ENCODE measurements at places on chromosomes 5 and 9.

- no peak for DNase-seq
Measured at GRCh38 chr5:115342590-115343377, 46.3 kb upstream of the CCDC112 start.

GRCh38 chr5:137997726-137998213 is 35.1 kb downstream of the FAM13B start:
- no peak for DNase-seq

DNA sequence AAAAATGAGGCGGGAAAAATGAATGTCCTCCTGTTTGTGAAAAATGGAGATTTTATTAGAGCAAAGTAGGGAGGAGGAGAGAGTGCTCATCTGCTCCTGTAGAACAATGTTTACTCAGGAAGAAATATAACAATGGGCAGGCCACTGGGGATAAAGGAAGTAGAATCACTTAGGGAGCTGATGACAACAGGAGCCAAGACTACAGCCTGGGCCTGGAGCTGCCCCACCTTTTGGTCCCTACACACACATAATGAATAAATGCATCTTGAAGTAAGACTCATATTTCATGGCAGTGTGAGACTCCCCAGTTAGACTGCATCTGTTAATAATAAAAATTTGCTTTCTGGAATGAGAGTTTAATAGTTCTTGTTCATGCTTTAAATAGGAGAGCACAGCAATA is 1939.8 kb downstream of the EFNA5 start:
- DNase-seq, result no peak

DNA sequence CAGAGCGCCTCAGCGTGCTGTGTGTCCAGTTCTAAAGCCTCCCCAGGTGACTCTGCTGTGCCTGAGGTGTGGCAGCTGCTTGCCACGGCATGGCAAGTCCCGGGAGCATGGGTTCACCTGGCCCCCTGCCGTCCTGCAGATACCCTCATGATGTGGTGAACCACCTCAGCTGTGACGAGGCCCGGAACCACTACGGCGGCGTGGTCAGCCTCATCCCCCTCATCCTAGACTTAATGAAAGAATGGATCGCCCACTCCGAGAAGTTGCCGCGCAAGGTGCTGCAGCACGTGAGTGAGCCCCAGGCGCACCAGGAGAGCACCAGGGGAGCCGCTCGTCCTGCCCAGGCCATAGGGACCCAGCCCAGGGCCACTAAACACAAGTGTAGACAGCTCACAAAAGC is 9.5 kb downstream of the SPACA9 start:
- DNase-seq, result no peak

GRCh38 chr9:107991581-107991980 is 502.0 kb upstream of the KLF4 start:
- no peak for DNase-seq

GRCh38 chr5:179112469-179113142 is 52.4 kb downstream of the ZNF354C start:
- no peak for DNase-seq

- no peak for DNase-seq
Measured at GRCh38 chr9:74942801-74943200, 9.9 kb downstream of the C9orf40 start.

- no peak for DNase-seq
Measured at GRCh38 chr5:136699651-136700050, 334.3 kb upstream of the TRPC7 start.

GRCh38 chr9:7507026-7507425 is 292.6 kb downstream of the DMAC1 start:
- no peak for DNase-seq

DNA sequence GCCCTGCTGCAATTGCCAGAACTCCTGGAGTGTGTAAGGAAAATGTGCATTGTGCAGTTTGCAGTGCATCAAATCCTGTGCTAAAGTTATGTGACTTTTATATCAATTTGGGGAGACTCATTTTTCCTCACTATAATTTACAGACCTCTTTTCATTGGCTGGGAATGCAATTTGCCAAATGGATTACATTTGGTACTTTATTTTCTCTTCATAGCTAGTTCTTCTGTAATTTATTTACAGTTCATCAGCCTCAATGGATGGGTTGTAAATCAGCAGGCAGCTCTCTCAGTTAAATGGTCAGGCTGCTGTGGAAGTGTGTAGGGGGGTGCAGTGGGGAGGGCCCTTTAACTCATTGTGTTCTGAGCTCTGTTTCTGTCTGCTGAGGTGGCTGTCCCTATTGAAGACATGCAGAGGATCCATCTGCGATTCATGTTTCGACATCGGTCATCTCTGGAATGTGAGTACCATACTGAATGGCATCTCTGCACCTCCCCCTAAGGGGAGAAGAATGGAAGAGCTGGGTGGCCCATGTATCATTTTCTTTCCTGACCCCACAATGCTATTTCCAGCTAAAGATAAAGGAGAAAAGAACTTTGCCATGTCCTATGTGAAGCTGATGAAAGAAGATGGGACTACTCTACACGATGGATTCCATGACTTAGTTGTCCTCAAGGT is 74.6 kb downstream of the DOCK2 start:
- DNase-seq, result no peak

DNA sequence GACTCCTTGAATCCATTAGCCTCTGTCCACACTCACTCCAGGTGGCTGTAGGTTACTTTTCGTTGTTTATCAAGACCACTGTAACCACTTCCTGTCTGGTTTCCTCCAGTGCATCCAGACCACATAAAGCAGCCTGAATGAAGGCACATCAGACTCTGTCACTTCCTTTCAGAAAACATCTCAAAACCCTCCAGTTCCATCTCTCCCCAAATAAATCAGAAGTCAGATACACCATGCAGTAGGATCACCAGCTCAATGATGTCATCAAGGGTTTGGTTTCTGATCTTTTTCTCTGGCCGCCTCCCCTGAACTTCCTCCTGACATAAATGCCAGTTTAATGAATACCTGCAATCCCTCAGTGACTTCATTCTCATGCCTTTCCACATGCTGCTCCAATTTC is 161.2 kb downstream of the ZNF462 start:
- no peak for DNase-seq

Measured in NT2/D1 (cell line).